Vagina (tissue), 2 donors: ENCODE measurements at places on chromosomes 13 and 19. TPM values are rescaled to one million over a fixed set of nuclear protein-coding genes. Genes with fewer than 3 reads are reported as not detected.

Gene SHKBP1
- 51.6 TPM for total RNA-seq

DNA sequence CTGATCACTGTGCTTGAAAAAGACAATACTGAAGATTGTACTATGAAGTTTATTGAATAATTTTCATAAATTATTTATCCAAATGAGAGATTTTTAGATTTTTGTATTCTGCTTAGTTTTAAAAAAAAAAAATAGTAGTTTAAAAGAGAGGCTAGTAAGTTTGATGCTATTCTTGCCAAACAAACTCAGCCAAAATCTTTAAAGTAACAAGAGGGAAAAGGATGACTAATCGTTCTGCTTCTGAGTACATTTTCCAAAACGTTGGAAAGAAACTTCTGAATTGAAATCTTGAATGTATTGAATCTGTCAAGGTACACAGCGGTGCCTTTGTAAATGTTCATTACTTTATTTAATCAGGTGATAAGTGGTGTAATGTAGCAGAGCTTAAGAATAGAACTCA is 34.4 kb downstream of the NUP58 start:
- H3K27ac ChIP-seq = no peak overlapping the region
- no peaks in the 10 kb centered on the region for H3K27me3 ChIP-seq

DNA sequence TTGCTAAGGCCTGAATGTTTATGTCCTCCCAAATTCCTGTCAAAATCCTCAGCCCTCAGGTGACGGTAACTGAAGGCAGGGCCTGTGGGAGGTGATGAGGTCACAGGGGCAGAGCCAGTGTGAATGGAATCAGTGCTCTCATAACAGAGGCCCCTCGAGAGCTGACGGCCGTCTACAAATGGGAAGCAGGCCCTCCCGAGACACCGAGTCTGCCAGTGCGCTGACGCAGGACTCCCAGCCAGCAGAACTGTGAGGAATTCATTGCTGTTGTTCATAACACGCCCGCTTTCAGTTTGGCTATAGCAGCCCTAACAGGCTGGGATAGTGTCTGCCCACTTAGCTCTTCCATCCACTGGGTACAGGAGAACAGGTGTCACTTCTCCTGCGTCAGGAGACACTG is 41.2 kb downstream of the CARS2 start:
- H3K4me1 ChIP-seq = no peaks in the 10 kb centered on the region
- no peak overlapping the region for H3K4me3 ChIP-seq
- H3K27ac ChIP-seq = no peak overlapping the region
- peaks cover 77% of the 10 kb centered on the region for H3K36me3 ChIP-seq
- no peak for DNase-seq
- H3K27me3 ChIP-seq = no peaks in the 10 kb centered on the region

Gene COX6B2
- total RNA-seq = 5.2 TPM

DNA sequence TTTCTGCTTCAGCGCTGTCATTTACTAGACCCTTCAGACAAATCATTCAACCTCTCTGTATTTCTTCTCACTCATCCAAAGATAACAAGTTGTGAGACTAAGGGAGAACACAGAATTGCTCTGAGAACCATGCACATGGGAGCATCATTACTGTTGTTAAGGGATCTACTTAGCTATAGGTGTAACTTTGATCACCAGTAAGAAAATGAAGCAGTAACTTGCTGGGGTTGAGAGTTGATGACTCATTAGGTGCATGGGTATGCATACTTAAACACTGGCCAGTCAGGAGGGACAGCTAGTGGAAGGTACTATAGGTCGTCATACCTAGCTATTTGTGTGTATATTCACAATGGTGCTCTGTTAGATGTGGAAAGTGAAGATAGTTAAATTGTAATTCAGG is 61.5 kb downstream of the B3GLCT start:
- H3K27ac ChIP-seq = no peak overlapping the region
- H3K4me3 ChIP-seq = no peak overlapping the region
- H3K4me1 ChIP-seq = no peaks in the 10 kb centered on the region
- H3K27me3 ChIP-seq = no peaks in the 10 kb centered on the region

- no peak overlapping the region for H3K27ac ChIP-seq
- H3K36me3 ChIP-seq = no peaks in the 10 kb centered on the region
- no peak for DNase-seq
- H3K4me1 ChIP-seq = no peaks in the 10 kb centered on the region
- H3K4me3 ChIP-seq = no peak overlapping the region
Measured at GRCh38 chr13:85597790-85598500, 201.3 kb downstream of the SLITRK6 start.

DNA sequence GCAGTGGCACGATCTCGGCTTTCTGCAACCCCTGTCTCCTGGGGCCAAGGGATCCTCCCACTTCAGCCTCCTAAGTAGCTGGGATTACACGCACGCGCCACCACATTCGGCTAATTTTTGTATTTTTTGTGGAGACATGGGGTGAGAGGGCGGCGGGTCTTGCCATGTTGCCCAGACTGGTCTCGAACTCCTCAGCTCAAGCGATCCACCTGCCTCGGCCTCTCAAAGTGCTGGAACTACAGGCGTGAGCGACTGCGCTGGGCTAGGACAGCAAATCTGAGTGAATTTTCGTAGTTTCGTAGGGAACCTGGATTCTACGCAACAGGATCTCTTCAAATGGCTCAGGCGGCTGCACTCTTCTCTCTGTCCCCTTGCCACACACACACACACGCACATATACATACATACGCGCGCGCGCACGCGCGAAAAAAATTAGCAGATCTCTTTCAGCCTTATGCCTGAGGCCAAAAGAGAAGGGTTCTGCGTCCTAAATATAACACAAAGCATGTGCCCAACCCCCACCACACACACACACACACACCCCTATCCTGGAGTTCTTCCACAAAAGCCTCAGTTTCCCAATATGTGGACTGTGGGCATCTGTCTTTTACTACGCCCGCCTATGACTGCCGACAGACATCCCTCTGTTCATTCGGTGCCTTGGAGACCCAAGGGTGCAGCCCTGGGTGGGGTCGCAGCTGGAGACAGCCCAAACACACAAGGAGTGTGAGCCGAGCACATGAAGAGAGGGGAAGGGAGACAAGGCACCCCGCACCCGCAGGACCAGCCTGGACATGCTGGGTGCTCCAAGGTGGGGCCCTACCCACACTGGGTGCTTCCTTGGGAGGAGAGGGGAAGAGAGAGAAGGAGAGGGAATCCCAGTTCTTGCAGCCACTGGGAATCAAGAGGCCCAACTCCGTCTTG is 616 bp downstream of the PINLYP start:
- peaks cover 22% of the 10 kb centered on the region for H3K4me1 ChIP-seq
- H3K27ac ChIP-seq = peak overlapping the region; percentile 80
- no peaks in the 10 kb centered on the region for H3K36me3 ChIP-seq

- H3K4me1 ChIP-seq = no peaks in the 10 kb centered on the region
- no peaks in the 10 kb centered on the region for H3K36me3 ChIP-seq
- H3K27ac ChIP-seq = no peak overlapping the region
Measured at GRCh38 chr13:96540670-96541069, 450.8 kb downstream of the HS6ST3 start.

Gene DPF1
- not detected for total RNA-seq

DNA sequence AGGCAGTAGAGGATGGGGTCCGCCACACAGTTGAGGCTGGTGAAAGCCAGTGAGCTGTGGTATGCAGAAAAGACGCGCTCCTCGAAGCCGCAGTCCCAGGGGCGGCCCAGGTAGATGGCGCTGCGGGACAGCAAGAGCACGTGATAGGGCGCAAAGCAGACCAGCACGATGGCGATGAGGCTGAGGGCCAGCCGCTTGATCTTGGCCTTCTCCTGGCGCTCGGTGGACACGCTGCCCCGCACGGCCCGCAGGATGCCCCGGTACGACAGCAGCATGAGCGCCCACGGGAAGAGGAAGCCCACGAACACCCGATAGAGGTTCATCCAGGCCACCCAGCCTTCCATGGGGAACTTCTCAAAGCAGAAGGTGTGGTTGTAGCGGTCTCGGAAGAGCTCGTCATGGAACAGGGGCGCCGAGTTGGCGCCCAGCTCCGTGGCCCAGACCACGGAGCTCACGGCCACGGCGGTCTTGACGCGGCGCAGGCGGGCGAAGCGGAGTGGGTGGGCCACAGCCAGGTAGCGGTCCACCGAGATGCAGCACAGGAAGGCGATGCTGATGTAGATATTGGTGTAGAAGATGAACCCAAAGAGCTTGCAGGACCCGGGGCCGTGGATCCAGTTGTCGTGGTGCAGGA is 6.5 kb upstream of the OPA3 start:
- DNase-seq = no peak
- H3K27ac ChIP-seq = no peak overlapping the region
- no peaks in the 10 kb centered on the region for H3K4me1 ChIP-seq
- no peak overlapping the region for H3K4me3 ChIP-seq
- H3K27me3 ChIP-seq = no peaks in the 10 kb centered on the region

Gene PSG2
- total RNA-seq = not detected

DNA sequence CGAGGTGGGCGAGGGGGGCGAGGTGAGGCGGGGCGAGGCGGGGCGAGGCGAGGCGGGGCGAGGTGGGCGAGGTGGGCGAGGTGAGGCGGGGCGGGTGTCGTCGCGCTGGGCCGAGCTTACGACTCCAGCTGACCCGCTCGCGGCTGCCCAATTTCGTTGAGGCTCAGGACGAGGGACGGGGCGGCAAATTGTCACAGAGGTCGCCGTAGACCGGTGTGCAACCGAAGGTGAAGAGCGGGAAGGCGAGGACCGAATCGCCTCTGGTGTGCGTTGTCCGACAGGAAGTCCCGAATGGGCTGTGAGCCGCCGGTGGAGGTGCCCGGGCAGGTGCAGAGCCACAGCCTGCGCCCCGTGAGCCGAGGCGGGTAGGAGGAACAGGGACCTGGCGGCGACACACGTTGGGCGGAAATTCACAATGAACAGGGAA is at the start of gene LACC1:
Gene LACC1, plus strand, starts transcription at position 150 of the 427 bp plus-strand sequence. CDS start 1,082 bp downstream, outside the sequence.
- peak within 1 kb of the TSS; percentile 94 for H3K27ac ChIP-seq
- peak within 1 kb of the TSS; percentile 86 for H3K4me3 ChIP-seq
- peaks cover 23% of the 10 kb centered on the region for H3K4me1 ChIP-seq
- DNase-seq = no peak
- no peaks in the 10 kb centered on the region for H3K36me3 ChIP-seq
- H3K27me3 ChIP-seq = no peaks in the 10 kb centered on the region

GRCh38 chr19:50325310-50326100 is 3.7 kb downstream of the KCNC3 start:
- H3K27ac ChIP-seq = no peak overlapping the region
- H3K36me3 ChIP-seq = no peaks in the 10 kb centered on the region
- H3K4me3 ChIP-seq = no peak overlapping the region

DNA sequence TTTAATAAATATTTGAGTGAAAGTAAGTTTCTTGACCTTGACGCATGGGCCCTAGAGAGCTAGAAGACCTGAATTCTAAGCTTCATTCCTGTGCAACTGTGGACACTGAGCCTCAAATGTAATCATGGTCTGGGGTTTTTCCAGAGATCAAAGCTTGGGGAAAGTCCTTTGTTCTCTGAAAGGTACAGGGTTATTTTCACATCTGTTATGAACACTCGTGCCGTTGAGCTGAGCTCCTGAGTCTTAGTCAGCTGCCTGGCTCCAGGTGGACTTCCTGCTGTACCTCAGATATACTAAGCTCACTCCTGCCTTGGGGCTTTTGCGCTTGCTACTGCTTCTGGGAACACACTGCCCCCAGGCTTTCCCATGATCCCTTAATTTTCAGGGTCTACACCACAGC is 7.5 kb upstream of the ZBTB32 start:
- H3K36me3 ChIP-seq = no peaks in the 10 kb centered on the region
- no peaks in the 10 kb centered on the region for H3K4me1 ChIP-seq
- DNase-seq = no peak
- H3K4me3 ChIP-seq = no peak overlapping the region
- no peak overlapping the region for H3K27ac ChIP-seq

- H3K4me1 ChIP-seq = no peaks in the 10 kb centered on the region
- H3K27ac ChIP-seq = no peak overlapping the region
- H3K36me3 ChIP-seq = no peaks in the 10 kb centered on the region
- no peak for DNase-seq
Measured at GRCh38 chr13:51229101-51229719, 7.0 kb downstream of the FAM124A start.

Gene ELANE
- not detected for total RNA-seq

Gene MBD3L2
- total RNA-seq = not detected

DNA sequence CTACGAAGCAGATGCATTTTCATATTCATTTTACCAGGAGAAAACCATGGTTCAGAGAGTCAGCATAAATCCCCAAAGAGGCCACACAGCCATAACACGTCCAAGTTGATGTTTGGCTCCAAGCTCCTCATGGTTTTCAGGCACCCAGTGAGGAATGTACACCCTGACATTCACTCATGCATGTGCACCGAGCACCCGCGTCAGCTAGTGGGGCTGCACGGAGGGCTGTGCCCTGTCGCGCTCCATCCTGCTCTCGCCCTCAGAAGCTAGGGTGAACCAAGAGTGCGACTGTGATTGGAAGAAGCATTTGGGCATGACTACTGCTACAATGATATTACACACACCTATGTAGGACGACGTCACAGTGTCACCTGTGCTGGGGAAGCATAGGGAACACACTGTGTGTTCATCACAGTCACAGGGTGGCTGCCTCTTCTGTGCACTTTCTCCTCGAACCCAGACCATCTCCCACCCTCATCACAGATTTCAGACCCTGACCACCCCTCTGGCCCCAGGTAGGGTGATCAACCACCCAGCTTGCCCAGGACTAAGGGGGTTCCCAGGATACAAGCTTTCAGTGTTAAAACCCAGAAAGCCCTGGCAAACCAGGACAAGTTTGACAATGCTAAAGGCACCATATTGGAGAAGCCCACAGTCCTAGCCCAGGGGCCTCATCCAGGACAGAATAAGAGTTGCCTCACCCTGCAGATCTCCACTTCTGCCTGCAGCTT is 148.6 kb upstream of the ZNF507 start:
- H3K27me3 ChIP-seq = no peaks in the 10 kb centered on the region
- H3K27ac ChIP-seq = no peak overlapping the region
- no peak overlapping the region for H3K4me3 ChIP-seq
- H3K36me3 ChIP-seq = no peaks in the 10 kb centered on the region
- no peaks in the 10 kb centered on the region for H3K4me1 ChIP-seq

Gene TSKS
- total RNA-seq = 1.2 TPM

GRCh38 chr19:42122691-42123607 is 9.3 kb downstream of the POU2F2 start:
- no peak overlapping the region for H3K4me3 ChIP-seq
- H3K27me3 ChIP-seq = no peaks in the 10 kb centered on the region
- H3K36me3 ChIP-seq = no peaks in the 10 kb centered on the region
- H3K27ac ChIP-seq = no peak overlapping the region
- H3K4me1 ChIP-seq = peaks cover 8% of the 10 kb centered on the region

Gene YJEFN3
- 2.5 TPM for total RNA-seq

- DNase-seq = peak; percentile 91
- no peaks in the 10 kb centered on the region for H3K27me3 ChIP-seq
- H3K36me3 ChIP-seq = peaks cover 19% of the 10 kb centered on the region
- peak overlapping the region; percentile 31 for H3K27ac ChIP-seq
- no peak overlapping the region for H3K4me3 ChIP-seq
- H3K4me1 ChIP-seq = peaks cover 74% of the 10 kb centered on the region
Measured at GRCh38 chr19:46373491-46374359, 26.8 kb downstream of the PPP5C start.

GRCh38 chr13:29129616-29130015 is 309.5 kb downstream of the MTUS2 start:
- H3K27me3 ChIP-seq = no peaks in the 10 kb centered on the region
- H3K36me3 ChIP-seq = no peaks in the 10 kb centered on the region
- no peak overlapping the region for H3K27ac ChIP-seq
